A549 treated with Hydrocortisone at 1 μM for 4 hours (cell line): ENCODE measurements at places on chromosomes 11 and 22. TPM values are rescaled to one million over a fixed set of nuclear protein-coding genes. Genes with fewer than 3 reads are reported as not detected.

The SC5D gene
- 8.5 to 12.1 TPM (median 9.9 TPM) in 5 replicates for total RNA-seq

The NXPE4 gene
- not detected in 5 replicates for total RNA-seq

The RFPL1 gene
- total RNA-seq, result not detected in 5 replicates

The TRPM5 gene
- total RNA-seq, result not detected in 5 replicates

The FXYD6 gene
- total RNA-seq, result 0.30 to 0.50 TPM (median 0.39 TPM) in 5 replicates

The UBQLN3 gene
- total RNA-seq, result not detected in 5 replicates

The MS4A3 gene
- total RNA-seq, result not detected in 5 replicates

The C11orf21 gene
- total RNA-seq, result not detected in 5 replicates

The CAVIN3 gene
- 20.8 to 32.7 TPM (median 25.4 TPM) in 5 replicates for total RNA-seq

The MAP6 gene
- 1.1 to 2.1 TPM (median 2.1 TPM) in 5 replicates for total RNA-seq

The ZBTB16 gene
- total RNA-seq, result 0.82 to 1.7 TPM (median 1.0 TPM) in 5 replicates

The RFPL3 gene
- not detected in 5 replicates for total RNA-seq

The GGTLC3 gene
- total RNA-seq, result not detected in 5 replicates

The CALCB gene
- total RNA-seq, result 0.10 to 0.23 TPM (median 0.17 TPM) in 5 replicates

The TEX54 gene
- not detected in 5 replicates for total RNA-seq

The ZNF70 gene
- 0.75 to 1.6 TPM (median 1.0 TPM) in 5 replicates for total RNA-seq

The GLYATL1 gene
- total RNA-seq, result 0.10 TPM in 1 of 5 replicates, not detected in the others

The FGF19 gene
- 0.05 to 0.14 TPM (median 0.08 TPM) in 4 of 5 replicates, not detected in the other for total RNA-seq

The ARVCF gene
- total RNA-seq, result 1.9 to 2.7 TPM (median 2.2 TPM) in 5 replicates

The KDM4E gene
- total RNA-seq, result not detected in 5 replicates

The OR2D2 gene
- total RNA-seq, result not detected in 5 replicates

The RAB38 gene
- total RNA-seq, result 0.93 to 1.3 TPM (median 1.1 TPM) in 5 replicates

The MIAT gene
- 0.15 to 0.25 TPM (median 0.23 TPM) in 5 replicates for total RNA-seq

The APOL5 gene
- not detected in 5 replicates for total RNA-seq

The GAL3ST3 gene
- total RNA-seq, result not detected in 5 replicates

The A4GALT gene
- total RNA-seq, result 18.1 to 27.6 TPM (median 23.4 TPM) in 5 replicates

The LRRC55 gene
- total RNA-seq, result not detected in 5 replicates

The UPB1 gene
- total RNA-seq, result not detected in 5 replicates

The C11orf42 gene
- not detected in 5 replicates for total RNA-seq

The TUBA8 gene
- total RNA-seq, result 0.39 to 0.95 TPM (median 0.78 TPM) in 5 replicates

The TLCD5 gene
- total RNA-seq, result 5.3 to 8.1 TPM (median 7.3 TPM) in 5 replicates

The CTNND1 gene
- total RNA-seq, result 52.3 to 70.5 TPM (median 61.3 TPM) in 5 replicates

The CEP126 gene
- 2.5 to 3.4 TPM (median 2.6 TPM) in 5 replicates for total RNA-seq

The OR52H1 gene
- not detected in 5 replicates for total RNA-seq

The FAM111B gene
- 5.9 to 8.9 TPM (median 6.8 TPM) in 5 replicates for total RNA-seq

The CALCA gene
- 0.06 to 0.15 TPM in 2 of 5 replicates, not detected in the others for total RNA-seq

The TMEM45B gene
- total RNA-seq, result 0.05 to 0.16 TPM (median 0.08 TPM) in 3 of 5 replicates, not detected in the others

The SCUBE2 gene
- total RNA-seq, result 0.28 to 0.46 TPM (median 0.43 TPM) in 5 replicates

The OR10W1 gene
- total RNA-seq, result not detected in 5 replicates

The MUC6 gene
- total RNA-seq, result not detected in 5 replicates

The KRTAP5-9 gene
- total RNA-seq, result 0.09 TPM in 1 of 5 replicates, not detected in the others
